ENCODE measurements at places on chromosomes 3 and 15.

- DNase-seq, result no peak
Measured at GRCh38 chr3:43854916-43855315, 164.2 kb downstream of the ABHD5 start.

GRCh38 chr15:68268405-68268804 lies 9.1 kb upstream of the FEM1B start:
- no peak for DNase-seq

DNA sequence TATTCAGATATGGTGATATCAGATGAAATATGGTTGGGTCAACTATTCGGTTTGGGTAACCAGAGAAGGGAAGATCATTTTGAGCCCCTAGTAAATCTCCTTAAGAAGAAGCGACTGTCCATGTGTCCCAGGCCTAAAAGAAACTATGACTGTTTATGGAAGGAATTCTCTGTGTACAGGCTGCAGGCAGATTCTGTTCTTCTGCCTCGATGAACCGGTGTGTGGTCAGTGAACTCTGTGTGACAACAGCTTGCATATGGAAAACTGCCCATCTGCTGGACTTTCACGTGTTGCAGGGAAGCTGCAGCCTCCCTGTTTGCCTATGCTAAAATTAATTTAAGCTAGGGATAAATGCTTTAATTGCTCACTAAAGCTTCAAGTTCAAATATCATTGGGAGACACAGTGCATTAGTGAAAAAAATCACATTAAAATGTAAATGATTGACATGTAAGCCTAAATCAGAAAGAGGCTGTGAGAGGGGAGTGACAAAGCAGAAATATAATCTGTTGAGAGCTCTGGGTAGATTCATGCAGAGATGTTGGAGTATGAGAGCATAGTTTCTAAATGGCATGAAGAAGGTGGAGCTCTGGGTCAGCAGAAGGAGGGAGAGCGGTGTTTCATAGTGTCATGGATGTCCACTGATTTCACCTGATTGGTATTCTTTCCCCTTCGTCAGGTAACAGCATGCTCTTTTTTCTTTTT lies 65.4 kb upstream of the PFN2 start:
- DNase-seq, result no peak

DNA sequence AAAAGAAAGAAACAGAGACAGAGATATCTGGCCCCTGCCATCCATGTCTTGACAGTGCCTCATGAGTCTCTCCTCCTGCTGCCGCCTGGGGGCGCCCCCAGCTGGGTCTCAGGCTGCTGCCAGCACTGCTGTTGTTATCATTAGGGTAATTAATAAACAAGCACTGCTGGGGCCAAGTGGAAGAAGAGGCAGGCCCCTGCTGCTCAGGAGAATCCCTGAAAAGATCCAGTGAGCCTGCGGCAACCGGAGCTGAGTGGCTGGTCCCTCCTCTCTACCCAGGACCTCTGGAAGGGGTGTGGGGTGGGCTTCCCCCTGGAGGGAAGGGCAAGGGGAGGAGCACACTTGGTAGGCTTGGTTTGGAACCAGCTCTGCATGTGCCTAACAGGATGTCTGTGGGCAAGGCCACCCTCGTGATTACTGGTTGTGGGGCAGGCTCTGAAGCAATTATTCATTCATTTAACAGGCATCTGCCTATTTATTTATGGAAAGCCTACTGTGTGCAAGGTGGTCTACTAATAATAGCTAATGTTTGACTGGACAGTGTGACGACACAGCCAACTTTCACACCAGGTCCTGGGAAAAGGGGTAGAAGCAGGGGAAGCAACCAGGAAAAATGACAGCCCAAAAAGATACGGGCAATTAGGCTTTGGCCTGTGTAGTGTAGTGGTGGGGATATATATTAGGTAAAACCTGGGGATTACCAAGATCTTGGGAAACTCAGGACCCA lies 1.2 kb upstream of the TYRO3 start:
- DNase-seq, result peak; percentile 61

DNA sequence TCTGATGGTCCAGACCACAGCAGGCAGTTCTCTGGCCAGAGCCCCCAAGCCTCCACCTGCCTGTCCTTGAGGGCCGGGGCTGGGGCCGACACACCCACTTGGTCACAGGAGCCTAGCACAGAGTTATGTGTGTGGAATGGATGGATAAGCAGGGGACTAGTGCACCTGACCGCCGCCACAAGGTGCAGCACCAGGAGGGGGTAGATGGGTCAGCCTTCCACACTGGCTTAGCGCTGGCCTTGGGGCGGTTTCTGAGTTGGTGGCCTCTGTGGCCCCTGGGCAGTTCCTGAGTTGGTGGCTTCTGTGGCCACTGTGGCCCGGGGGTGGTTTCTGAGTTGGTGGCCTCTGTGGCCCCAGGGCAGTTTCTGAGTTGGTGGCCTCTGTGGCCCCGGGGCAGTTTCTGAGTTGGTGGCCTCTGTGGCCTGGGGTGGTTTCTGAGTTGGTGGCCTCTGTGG lies 75.8 kb downstream of the FBLN2 start:
- DNase-seq, result no peak

- DNase-seq, result no peak
Measured at GRCh38 chr3:184380185-184380626, 352 bp downstream of the CHRD start.

DNA sequence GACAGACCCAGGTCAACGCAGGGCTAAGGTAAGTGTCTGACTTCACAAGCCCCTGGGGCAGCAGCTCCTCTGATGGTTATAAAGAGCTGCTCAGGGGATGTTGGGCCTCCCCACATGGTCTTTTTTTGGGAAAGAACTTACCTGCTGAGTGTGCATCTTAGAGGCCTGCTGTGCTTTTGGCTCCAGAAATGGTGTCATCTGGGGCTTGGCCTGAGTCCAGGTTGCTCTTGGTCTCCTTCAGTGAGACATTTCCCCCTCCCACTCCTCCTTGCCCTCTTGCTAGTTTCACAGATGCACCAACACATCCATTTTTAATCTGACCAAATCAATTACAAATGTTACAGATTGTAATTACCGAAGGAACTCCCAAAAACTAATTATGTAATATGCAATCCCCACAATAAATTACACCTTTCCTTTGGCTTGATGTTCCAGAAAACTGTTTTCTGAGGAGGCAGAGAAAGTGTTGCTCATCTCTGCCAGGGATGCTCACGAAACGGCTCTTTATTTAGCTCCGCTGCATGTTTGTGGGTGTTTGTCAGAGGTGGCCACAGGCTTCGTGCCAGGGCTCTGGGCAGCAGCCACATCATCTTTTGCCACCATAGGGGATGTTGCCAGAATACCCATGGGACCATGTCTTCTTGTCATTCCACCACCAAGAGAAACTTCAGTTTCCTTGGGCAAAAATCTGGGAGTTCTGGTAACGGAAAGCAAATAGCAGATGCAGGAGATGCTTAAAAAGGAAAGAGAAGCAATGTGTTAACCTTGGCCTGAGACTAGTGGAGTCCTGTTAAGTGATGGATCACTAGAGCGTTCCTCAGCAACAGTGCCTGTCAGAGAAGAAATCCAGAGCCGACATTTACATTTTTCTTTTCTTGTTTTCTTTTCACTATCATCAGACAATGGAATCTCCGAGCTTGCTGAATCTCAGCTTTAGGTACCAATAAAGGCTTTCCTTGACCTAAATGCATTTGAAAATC lies 799.9 kb downstream of the AGBL1 start:
- no peak for DNase-seq

DNA sequence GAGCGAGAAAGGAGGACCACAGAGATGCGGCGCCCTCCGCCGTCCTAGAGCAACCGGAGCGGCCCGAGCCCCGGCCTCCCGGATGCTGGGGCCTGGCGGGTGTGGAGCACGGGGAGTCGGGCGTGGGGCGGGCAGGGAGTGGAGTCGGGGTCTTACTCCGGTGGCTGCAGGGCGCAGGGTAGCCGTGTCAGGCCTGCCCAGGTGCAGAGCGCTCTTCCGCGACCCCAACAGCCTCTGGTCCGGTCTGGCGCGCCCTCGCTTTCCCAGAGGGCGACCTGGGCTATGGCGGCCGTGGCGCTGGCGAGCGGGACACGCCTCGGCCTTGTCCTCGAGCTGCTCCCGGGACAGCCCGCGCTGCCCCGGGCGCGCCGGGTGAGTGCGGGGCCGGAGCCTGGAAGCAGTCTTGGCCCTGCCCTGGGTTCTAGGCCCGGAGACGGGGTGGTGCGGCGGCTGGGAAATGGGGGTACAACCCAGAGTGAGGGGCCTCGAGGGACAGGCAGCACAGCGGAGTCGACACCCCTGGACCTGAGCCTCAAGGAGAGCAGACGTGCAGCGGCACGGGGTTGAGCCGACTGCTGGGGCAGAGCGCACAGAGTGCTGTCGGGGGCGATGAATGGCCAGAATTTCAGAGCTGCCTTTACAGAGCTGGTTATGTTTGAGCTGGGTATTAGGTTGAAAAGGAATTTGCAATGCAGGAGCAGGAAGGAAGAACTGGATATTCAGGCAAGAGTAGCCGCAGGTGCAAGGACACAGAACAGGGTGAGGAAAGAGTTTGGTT lies at the start of gene ZNF662:
Gene ZNF662, plus strand, starts transcription at position 73 of the 778 bp plus-strand sequence. CDS start 1,973 bp downstream, outside the sequence.
- DNase-seq, result no peak

DNA sequence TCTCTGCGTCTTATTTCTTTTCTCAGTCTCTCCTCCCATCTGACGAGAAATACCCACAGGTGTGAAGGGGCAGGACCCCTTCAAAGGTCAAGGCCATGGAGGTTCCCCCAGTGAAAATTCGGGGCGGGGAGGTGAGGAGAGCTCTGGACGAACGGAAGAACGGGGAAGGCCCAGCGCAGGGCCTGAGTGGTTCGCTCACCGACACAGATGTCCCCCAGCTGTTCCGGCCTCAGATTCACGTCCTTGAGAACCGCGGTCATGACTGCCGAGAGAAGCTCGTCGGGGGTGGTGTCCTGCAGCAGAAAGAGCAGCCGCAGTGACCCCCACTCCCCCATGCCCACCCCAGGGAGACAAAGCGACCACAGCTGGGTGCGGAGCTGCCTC lies 542 bp downstream of the ACAA1 start:
- DNase-seq, result peak; percentile 15

DNA sequence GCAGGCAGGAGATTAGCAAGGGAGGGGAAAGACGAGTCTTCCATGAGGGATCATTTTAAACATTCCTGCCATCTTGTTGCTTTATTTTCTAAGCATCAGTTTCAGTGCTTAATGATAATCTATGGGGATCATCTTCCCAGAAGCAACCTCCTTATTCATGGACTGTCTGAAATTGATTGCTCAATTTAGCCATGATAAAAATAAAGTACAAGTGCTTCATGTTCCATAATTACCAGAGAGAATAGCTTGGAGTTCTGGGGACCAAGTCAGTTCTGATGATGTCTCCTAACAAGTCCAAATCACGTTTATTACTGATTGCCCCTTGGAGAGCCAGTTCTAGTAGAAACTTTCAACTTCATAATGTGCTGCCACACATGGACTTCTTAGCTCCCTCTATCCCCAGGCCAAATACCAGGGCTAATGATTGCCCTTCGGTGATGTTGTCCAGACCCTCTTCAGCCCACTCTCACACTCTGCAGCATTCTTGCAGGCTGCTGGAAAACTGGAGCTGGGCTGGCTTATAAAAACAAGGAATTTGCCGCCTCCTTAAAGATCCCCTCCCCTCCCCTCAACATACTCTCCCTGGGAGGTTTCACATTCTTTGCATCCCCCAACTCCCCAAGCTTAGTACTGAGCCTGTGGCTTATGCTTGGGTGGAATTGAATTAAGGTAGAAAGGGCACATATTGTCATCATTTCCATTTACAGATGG lies 222.1 kb upstream of the ADAMTS9 start:
- DNase-seq, result no peak

DNA sequence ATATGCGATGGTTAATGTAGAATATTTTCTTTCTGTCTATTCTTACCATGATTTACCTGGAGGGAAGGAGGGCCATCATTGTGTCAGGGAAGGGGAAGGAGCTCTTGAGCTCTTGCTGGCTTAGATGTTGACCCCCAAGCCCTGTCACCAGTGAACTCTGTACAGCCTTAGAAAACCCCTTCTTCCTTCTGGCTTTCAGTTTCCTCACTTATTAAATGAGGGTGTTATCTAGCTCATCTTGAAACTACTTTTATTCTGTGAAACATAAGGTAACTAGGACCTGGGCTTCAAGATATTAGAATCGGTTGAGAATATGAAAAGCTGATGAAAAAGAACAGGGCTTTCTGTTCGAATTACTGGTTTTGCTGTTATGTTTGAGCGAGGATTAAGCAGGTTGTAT lies 25.1 kb upstream of the UTS2B start:
- no peak for DNase-seq
